ENCODE measurements at places on chromosomes 13 and 19.

GRCh38 chr19:14559916-14560775, 11.7 kb downstream of the NDUFB7 start:
- no peak for DNase-seq

- no peak for DNase-seq
These were observed 39.8 kb upstream of the MCF2L start for GRCh38 chr13:112928972-112929782.

- peak; percentile 100 for DNase-seq
These were observed at the start of gene NECTIN2 for GRCh38 chr19:44845612-44846454. Gene NECTIN2, plus strand, starts transcription at chr19:44846297. Its CDS starts 229 bp downstream, at chr19:44846526.

DNA sequence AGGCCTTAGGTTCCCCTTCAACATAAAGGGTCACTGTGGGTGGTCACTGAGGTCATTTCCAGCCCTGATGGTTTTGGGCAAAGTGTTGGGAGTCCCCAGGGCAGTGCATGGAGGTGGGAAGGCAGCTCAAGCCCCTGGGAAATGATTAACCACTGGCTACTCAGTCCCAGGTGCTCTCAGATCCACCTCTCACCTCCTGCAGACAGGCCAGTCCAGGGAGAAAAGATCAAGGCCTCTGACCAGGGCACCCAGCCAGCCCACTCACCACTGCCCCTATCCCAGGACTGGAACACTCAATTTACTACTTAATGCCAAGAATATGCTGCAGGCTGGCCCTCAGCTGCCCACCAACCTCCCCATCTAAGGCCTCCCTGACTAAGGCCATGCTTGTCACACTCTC, 1307.9 kb downstream of the UQCRFS1 start:
- DNase-seq = no peak

DNA sequence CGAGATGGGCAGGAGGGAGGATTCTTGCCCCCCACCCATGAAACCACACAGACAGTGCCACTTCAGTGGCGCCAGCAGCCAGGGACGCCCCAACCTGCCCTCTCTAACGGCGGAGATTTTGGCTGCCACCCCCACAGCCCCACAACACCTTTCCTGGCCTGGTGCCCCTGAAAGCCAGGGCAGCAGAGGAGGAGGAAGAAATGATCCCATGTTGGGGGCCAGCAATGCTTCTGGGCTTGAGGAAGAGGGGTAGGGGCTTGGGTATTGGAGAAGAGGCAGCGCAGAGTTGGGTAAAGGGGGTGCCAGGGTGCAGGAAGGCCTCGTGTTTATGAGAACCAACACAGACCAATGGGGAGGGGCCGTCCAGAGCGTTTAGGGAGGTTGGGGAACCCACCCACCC, 1.7 kb downstream of the MLLT1 start:
- no peak for DNase-seq

DNA sequence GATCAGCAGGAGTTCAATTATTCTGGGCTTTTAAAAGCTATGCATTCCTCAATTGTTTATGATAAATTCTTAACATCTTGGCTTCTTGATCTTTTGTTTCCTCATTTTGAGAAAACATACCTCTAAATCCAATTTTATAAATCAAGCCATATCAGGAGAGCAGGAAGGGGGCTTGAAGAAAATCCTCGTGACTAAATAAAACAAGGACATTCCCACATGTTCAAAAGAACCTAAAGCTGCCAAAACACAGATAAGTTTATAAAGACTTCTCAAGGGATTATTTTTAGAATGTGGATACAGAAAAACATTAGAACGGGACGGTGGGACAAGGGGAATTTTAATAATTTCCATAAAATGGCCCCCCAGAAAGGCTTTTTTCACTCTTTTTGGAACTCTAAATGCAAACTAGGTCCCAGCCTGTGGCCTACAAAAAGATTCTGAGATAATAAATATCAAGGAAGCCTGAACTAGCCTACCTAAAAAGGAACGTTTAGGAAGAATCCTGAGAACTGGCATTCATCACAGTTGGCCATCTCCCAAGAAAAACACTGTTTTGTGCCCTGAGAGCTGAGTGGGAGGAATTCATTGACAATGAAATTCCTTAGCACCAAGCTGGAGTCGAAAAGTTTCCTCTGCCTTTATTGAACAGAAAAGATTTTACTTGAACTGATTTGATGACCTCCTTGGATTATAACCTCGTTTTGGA, 30.1 kb downstream of the ZAR1L start:
- no peak for DNase-seq

- no peak for DNase-seq
These were observed 2.8 kb upstream of the CDX2 start for GRCh38 chr13:27971776-27972477.

DNA sequence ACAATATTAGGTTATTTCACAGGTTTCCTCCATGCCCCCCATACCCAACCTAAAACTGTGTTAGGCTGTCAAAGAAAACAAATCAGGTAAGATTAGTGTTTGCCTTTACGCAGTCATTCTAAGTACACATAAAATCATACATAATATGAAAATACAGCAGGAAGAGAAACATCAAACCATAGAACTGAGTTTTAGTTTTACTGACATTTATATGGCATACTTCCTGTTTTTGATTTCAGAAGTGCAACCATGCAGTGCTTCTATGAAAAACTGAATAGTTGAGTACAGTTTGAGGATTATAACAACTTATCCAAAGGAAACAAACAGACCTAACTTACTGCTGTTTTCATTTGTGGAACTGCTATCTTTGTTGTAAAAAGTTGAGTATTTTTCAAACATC, 91.3 kb downstream of the KCNRG start:
- DNase-seq = peak; percentile 54

- no peak for DNase-seq
These were observed 2.4 kb upstream of the TEKTIP1 start for GRCh38 chr19:3536429-3537100.

GRCh38 chr13:60112771-60113170, 51.0 kb downstream of the DIAPH3 start:
- no peak for DNase-seq

- no peak for DNase-seq
These were observed 5.5 kb upstream of the RANBP3 start for GRCh38 chr19:5983367-5983955.

DNA sequence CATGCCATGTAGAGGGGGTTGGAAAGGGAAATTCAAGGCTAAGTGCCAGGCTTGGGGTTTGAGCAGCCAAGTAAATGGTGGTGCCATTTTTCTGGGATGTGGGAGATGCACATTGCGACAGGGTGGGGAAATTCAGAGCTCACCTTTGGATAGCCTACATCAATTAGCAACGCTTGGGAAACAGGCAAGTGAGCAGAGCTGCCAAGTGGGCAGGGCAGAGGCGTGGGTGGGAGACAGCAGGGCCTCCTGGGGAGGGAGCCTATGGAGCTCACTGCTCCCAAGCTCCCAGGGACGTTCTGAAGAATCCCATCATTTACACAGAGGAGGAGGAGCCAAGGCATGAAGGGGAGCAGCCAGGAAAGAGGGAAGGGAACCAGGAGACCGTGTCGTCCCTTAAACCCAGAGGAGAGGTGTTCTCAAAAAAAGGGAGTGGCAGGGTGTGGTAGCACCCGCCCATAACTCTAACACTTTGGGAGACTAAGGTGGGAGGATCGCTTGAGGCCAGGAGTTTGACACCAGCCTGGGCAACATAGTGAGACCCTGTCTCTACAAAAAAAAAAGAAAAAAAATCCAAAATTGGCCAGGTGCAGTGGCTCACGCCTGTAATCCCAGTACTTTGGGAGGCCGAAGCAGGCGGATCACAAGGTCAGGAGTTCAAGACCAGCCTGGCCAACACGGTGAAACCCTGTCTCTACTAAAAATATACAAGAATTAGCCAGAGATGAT, 11.5 kb upstream of the CCNE1 start:
- no peak for DNase-seq

- no peak for DNase-seq
These were observed 28.4 kb downstream of the ARID3A start for GRCh38 chr19:954272-954671.

GRCh38 chr13:92838786-92839185, 387.8 kb upstream of the GPC6 start:
- DNase-seq = no peak

GRCh38 chr19:1163283-1163933, 10.7 kb downstream of the SBNO2 start:
- no peak for DNase-seq

GRCh38 chr19:50912727-50913716, 1.8 kb upstream of the KLK4 start:
- DNase-seq = peak; percentile 42

GRCh38 chr19:16232568-16232967, 34.9 kb downstream of the AP1M1 start:
- no peak for DNase-seq

DNA sequence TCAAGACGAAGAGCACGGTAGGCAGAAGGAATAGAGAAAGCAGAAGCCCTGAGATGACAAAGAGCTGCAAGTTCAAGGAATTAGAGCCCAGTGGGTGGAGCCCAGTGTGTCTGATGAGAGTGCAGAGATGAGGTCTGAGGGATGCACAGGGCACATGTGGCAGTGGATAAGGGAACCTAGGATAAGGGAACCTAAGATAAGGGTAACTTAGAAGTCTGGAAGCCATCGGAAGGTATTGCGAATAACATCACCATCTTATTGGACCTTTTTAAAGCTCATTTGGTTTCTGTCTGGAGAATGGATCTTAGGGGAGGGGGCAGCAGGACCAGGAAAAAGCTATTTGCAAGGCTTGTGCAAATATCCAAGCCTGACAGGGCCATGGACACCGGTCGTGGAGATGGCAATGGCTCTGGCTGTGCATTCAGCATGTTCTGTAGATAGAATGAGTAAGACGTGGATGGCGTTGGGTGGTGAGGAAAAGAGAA, 1.3 kb downstream of the FPR3 start:
- no peak for DNase-seq

GRCh38 chr13:102839462-102839861, 6.4 kb upstream of the ERCC5 start:
- DNase-seq = no peak

- DNase-seq = no peak
These were observed 1292.0 kb upstream of the PCDH9 start for GRCh38 chr13:68522184-68522583.

DNA sequence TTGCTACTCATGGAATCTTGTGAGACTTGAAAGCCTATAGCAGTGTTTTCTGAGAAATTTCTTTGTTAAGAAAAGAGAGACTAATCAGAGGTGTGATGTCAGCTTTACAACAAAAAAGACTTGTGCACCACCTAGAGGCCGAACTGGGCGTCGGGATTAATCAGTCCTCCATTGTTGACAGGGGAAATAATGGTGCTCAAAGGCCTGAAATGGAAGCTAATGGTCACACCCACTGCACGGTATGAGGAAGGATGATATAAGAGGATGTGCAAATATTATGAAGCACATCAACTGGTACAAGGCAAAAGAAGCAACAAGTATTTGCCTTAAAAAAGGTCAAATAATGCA, 480.2 kb upstream of the MIR17HG start:
- peak; percentile 32 for DNase-seq

DNA sequence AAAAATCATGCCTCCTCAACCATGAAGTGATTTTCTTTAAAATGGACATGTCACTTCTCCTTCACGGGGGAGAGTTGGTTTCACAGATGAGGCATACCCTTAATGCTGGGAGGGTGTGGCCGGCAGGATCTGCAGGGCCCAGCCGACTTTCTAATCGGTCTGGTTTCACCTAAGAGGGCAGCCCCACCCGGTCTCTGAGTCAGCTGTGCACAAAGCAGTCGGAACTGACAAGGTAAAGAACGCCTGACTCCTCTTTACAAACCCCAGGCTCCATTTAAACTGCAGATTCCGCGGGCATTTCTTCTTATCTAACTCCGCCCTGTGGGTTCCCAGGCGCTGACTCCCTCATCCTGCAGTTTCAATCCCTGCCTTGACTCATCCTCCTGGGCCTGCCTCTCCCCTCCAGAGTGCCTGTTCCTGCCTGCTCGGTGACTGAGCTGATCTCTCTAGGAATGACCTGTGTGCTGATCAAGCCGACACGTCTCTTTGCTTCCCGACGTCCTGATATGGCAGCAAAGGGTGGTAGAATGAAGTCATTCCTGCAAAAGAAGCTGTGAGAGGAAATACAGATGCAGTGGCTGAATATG, 63.4 kb downstream of the EFNB2 start:
- DNase-seq = no peak

DNA sequence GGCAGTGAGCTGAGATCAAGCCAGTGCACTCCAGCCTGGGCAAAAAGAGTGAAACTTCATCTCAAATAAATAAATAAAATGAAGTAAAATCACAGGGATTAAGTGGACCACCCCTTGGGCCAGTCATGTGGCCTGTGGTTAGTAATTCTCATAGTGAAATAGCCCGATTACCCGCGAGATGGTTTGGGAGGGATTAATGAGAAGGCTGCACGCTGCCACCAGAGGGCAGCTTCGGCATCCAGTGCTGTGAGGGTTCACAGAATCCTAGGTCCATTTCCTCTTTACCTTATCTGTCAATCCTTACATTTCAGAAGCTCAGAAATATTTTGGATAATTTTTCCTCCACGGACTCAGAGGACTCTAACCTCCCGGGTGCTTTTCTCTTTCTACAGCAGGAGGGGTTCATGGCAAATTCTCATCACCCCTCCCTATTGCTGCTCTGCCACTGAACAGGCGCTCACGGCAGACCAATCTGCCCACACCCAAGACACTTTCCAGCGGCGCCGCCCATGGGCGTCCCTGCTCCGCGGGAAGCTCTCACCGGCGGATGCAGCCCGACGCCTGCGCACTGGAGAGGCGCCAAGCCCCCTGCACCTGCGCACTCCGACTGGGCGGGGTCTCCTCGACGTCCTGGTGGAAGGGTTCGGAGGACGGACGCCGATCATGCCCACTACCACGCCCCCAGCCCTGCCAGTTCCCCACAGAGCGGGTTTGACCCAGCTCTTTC, 11.0 kb downstream of the ZNF835 start:
- no peak for DNase-seq

GRCh38 chr13:73195091-73195490, 136.3 kb downstream of the KLF5 start:
- DNase-seq = no peak

DNA sequence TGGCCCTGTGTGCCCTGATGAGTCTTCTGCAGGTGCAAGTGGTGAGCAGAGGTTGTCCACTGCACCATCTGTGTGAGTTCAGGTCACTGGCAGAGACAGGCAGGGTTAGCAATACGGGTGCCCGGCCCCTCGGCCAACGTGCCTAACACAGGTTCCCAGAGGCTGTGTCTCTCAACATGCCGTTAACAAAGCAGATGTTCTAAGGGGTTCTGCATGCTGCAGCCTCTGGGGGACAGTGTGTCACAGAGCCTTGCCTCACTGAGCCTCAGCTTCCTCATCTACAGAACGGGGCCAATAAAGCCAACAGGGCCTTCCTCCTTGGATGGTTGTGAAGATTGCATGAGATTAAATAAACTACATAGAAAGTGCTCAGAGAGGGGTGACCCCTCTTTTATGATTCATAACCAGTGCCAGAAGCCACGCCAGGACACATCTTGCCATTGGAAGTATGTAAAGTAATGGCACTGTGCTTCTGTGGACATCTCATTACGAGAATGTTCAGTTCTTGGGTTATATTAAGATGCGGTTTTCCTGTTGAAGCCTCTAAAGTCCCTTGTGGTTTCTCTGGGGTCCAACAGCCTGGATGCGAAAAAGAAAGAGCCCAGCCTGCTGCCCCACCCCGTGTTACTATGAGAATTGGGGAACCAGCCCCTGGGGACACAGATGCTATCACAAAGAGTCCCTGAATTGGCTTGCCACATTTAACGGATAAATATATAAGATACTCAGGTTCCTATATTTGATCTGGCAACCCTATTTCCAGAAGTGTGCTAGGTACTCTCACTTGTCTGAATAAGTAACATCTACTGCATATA, 11.2 kb upstream of the ARHGEF18 start:
- peak; percentile 73 for DNase-seq
